Activated CD8-positive, alpha-beta memory T cell treated with anti-CD3 and anti-CD28 coated beads for 1 hour (primary cell): ENCODE measurements at places on chromosomes 4 and X.

GRCh38 chr4:25859429-25860148, 3.2 kb downstream of the SEL1L3 start:
- no peak for DNase-seq

DNA sequence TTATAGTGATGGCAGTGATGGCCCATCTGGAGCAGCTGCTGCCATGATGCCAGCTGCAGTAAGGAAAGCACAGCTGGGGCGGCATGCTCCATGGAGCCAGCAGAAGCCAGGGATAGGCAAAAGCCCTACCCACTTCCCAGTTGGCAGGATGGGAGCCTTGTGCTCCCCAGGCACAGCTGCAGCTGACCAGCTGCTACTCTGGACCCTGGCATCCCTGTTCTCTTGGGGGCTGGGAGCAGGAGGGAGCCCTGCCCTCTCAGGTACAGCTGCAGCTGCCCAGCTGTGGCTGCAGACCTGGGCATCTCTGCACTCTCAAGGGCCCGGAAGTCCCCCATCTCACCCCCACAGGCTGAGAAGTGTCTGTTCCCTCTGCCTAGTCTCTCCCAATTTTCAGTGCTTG, 531.9 kb downstream of the PCDH18 start:
- DNase-seq: no peak

DNA sequence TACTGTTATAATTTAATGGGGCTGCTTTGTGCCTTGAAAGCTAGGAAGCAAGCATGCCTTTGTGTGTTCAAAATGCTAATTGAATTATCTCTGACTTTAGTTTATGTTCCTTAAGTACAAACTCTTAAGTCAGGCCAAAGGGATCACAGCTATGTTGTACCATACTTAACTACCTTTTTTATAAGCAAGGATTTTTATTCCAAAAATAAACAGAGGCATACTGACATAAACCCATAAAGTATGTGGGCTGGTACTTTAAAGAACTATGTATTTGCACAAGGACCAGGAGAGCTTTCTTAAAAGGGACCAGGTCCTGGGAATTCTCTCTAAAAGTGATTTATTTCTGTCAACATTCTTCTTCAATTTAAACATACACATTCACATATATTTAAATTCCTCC, 57.8 kb upstream of the HCCS start:
- DNase-seq: no peak

- DNase-seq: no peak
Observed at GRCh38 chr4:10747186-10747585, 62.6 kb upstream of the CLNK start.

GRCh38 chr4:81084634-81085033, 54.1 kb downstream of the BMP3 start:
- no peak for DNase-seq

GRCh38 chr4:8916906-8917305, 45.3 kb upstream of the HMX1 start:
- DNase-seq: no peak

DNA sequence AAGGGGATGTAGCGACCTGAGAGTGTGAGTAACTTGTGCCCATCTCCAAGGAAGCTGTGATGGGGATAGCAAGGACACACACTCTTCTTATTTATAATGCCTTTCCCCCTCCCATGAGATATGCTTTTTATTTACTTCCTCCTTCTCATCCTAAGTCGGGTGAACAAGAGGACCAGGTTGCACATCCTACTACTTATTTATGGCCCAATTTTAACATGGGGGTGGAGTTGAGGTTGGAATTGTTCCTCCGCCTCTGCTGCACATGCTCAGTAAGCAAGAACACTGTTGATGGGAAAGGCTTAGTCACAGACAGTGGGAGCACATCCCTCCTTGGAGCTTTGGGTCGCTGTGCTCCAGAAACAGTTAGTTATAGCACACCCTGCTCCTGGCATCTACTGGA, 15.2 kb upstream of the TLR8 start:
- no peak for DNase-seq

- no peak for DNase-seq
Observed at GRCh38 chr4:148441624-148441985, 609 bp downstream of the NR3C2 start.
